ENCODE measurements at places on chromosomes 4 and X. TPM values are rescaled to one million over a fixed set of nuclear protein-coding genes. Genes with fewer than 3 reads are reported as not detected.
A peak's percentile ranks its signal among the peaks of the same experiment; 100 is the strongest.

DNA sequence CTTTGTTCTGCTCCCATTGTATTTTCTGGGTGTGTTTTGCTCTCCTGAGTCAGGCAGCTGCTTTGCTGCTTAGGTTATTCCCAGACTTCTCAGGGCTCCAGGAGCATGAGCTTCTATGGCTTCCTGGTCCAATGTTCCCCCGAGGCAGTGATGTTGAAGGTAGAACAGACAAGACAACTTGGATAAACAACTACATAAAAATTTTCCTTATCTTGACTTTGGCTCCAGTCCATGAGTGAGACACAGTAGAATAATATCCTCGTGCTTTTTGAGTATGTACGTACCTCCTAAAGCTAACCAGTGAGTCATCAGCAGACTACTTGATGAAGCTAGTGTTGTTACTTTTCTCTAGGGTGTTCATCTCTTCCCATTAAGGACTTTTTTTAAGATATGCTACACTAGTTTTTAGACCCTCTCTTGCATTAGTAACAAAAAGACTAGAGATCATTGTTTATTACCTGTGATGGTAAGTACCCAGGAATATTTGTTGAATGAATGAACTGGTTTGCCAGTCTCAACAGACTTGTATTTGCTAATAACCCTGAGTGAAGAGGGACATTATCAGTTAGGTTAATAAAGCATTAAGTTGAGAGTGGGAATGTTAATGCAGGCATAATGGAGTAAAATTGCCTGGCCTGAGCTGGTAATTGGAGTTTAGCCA is 131.9 kb downstream of the FHIP1A start:
- no peak for DNase-seq

DNA sequence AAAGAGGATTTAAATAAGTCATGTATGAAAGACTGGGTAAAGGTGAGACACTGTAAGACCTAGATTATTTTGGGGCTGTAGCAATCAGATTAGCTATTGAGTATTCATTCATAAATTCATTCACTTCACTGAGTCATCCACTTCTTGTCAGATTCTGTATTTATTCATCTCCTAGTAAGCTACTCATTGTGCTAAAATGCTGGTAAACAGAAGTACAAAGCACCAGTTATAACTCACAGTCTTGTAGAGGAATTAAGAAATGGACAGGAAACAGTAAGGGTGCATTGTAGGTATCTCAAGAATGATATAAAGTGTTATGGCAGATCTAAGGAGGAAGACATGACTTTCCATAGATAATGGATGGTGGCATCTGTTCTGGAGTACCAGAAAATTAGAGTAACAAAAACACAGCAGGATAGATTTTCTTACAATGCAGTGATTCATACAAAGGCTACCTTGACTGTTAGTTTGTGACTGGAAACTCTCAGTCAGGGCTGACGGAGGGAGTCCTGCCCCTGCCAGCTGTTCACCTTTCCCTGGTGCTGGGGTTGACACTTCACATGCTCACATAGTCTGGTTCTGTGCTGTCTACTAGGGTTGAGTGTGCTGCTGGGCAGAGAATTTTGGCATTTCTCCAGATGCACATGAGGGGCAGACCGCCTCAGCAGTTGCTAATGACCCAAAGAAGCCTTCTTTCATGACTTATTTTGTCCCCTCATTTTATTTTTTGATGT is 26.5 kb upstream of the HAND2 start:
- no peak for DNase-seq

DNA sequence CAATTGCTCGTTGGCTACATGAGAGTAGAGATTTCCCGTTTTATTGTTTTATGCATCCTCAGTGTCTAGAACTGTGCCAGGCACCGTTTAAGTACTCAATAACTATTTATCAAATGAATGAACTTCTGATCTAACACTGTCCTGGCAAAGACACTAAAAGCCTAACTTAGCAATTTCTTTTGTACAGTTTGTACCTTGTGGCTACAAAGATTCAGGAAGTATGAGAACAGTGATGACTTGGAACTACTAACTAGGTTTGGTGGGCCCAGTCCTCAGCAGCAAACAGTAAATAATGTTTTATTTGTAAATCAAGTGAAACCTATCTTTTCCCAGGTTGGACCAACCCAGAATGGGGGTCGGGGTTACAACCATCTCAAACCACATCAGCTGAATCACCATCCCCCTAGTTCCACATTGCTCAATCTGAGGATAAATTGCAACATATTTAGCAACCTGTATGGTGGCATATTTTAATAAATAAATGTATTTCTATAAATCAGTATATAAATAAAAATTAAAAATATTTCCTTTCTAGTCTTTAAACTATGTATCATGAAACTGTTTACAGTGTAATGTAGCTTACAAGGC is 12.3 kb upstream of the SCRG1 start:
- no peak for DNase-seq

DNA sequence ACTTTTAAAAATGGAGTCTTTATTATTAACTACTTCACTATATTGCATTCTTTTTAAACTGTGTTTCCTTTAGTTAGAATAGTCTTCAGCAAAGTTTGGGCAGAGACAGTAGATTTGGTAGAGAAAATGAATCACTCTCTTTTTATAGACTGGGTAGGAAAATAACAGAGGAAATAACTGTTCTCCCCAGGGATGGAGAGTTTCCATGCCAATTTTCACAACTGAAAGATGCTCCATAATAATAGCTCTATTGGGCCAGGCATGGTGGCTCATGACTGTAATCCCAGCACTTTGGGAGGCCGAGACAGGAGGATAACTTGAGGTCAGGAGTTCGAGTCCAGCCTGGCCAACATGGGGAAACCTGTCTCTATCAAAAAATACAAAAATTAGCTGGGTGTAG is 13.1 kb downstream of the HSD17B13 start:
- no peak for DNase-seq

DNA sequence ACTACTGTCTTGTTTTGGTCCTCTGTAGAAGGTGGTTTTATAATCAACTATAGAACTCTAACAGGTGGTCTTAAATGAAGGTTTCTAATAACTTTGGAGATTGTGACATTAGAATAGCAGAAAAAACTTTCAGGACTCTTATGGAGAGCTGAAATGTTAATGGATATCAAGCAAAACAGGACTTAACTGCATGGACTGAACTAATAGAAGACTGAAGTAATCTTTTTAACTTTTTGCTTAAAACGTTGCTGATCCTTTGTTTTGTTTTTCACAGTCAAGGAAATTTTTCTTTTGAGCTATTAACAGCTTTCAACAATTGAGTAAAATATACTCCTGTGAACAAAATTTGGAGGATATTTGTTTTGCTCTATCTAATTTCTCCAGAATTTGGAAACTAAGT is 17.2 kb downstream of the NXT2 start:
- DNase-seq, result no peak

GRCh38 chr4:133720001-133720400 is 481.6 kb downstream of the PABPC4L start:
- no peak for DNase-seq

GRCh38 chrX:44432641-44433040 is 89.2 kb upstream of the EFHC2 start:
- no peak for DNase-seq

DNA sequence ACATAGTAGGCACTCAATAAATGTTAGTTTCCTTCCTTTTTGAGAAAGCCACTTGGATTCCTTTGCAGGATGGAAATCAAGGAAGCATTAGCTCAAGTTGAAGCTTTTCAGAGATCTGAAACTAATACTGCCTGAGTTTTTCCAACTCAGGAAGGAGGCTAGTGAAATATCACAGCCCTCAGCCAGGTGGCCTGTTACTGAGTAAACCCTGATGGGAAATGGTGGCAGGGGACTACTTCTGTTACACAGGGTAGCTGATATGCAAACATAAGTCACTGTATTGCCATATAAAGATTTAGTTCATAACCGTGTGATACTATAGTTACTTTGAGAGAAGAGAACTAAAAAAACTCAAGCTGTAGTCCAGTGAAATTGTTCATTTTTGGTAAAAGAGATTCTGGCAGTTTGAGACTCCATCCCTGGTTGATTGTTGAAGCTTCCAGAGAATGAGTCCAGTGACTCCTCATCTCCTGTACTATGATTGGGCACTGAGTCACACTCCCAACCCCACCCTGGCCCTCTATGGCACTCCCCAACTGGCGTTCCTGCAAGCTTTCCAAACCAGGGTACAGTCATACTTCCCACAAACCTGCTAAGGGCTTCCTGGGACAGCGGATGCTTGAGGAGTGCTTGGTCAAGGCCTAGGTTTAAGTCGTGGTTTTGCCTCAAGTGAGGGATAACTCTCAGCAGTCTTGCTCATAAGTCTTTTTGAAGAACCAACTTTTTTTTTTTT is 81.8 kb downstream of the MID1IP1 start:
- no peak for DNase-seq

DNA sequence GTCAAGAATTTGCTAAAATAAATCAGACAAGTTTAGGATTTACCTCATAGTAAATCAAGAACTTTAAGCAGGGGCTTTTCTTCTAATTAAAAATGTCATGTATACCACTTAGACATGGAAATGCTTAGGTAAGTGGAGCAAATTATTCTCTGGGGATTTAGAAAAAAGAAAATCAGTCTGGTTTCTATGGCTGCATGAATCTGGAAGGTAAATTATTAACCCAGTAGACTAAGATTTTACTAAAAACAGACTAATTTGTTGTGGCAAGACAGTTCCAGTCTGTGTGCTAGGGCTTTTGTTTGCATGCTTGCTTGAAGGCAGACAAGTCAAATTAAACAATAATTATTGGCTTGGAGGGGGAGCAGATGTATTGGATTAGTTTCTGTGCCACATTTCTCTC is 140.6 kb downstream of the TBL1X start:
- no peak for DNase-seq

GRCh38 chr4:151045907-151046306 is 30.8 kb upstream of the LRBA start:
- DNase-seq, result no peak

DNA sequence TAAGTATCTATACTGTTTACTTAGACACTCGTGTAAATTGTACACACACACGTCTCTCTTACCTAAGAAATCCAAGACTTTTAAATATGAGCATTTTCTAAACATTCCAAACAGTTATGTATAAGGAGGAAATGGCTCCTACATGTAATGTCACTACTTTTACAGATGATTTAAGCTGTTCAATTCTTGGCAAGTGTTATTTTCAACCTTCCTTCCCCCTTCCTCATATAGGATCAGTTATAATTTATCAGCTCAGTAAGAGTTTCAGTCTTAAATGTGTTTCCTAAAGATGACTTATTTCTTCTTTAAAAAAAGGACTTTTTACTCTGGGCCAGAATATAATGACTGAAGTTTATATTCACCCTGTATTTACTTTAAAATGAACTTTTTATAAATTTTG is 601.1 kb downstream of the ANKRD50 start:
- no peak for DNase-seq

DNA sequence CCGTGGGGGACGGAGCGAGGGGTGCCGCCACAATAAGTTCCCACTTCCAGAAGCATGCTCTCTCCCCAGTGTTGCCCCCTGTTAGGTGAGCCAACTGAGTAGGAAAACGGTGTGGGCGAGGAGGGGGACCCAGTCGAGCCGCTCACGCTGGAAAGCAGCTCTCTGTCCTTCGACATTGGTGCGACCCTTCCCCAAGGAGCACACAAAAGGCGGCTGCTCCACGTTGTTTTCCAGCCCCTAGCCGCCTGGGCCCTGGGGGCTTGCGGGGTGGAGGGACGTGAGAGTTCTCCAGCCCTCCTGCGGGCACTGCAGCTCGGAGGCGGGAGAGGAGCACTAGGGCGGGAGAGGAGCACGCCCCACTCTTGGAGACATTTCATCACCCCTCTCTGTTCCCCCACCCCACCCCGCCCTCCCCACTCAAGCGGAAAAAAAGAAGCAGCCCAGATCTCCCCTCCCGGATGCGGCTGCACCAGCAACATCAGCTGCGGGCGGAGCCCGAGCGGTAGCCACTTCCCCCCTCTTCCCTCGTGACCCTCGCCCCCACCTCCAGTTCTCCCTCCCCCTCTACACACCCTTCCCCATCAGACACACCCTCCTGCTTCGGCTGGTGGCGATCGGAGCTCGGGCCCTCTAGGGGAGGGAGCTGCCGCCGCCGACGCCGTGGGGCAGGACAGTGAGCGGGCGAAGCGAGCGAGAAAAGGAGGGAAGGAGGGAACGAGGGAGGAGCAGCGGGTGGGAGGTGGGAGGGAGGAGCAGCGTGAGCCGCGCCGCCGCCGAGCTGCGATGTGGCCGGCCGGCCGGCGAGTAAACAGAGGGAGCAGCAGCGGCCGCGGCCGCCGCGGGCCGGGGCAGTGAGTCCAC is at the start of gene DOCK11:
Gene DOCK11, plus strand, starts transcription at position 755 of the 861 bp plus-strand sequence. CDS start 157 bp downstream, outside the sequence.
- peak; percentile 59 for DNase-seq

GRCh38 chr4:122922877-122923511 is 597 bp upstream of the NUDT6 start:
- peak; percentile 96 for DNase-seq

DNA sequence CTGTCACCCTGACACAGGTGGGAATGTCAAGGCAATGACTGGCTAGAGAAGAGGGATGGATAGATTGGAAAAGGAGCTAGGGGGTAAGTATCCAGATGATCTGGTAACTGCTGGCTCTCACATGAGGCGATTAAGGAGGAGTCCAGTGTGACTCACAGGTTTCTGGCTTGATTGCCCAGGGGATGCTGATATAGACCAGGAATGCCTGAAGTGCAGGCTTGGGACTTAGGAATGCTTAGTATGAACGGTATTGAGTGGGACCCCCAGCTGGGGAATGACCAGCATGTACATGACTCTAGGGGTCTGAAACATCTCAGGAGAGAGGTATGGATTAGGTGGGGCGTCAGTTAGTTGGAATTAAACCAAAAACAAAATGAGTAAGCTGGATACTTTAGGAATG is 65.8 kb upstream of the PRPS1 start:
- DNase-seq, result no peak

GRCh38 chr4:3364634-3365314 is 72.0 kb downstream of the RGS12 start:
- DNase-seq, result no peak

DNA sequence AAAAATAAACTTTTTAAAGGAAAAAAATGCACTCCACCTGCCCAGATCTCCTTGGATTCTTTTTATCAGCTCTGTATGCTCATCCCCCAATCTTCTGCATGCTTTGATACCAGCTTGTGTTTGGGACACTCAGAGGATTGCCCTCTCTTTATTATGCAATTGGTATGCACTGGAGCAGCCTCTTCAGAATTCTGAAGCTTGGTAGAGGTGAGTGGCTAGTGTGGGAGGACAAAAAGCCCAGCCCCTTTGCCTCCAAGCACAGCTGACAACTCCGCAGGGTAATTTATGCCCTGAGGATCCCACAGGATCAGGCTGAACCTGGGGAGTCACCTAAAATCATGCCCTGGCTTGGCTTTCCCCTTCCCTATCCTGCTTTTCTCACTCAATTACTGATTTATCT is 16.7 kb downstream of the IL21 start:
- no peak for DNase-seq

Gene BTK
- total RNA-seq, result 8.7 TPM

Gene TCEANC
- 25.7 TPM for total RNA-seq

Gene SLC34A2
- total RNA-seq, result 35.7 TPM

Gene CABS1
- total RNA-seq, result not detected

Gene REPS2
- total RNA-seq, result 29.7 TPM

Gene CENPI
- 0.29 TPM for total RNA-seq

Data from stomach (tissue), 19 donors.